ENCODE measurements at places on chromosomes 2 and 18. TPM values are rescaled to one million over a fixed set of nuclear protein-coding genes. Genes with fewer than 3 reads are reported as not detected.

- no peaks in the 10 kb centered on the region for H3K27me3 ChIP-seq
- H3K4me1 ChIP-seq = no peaks in the 10 kb centered on the region
- no peak overlapping the region for H3K27ac ChIP-seq
- peaks cover 63% of the 10 kb centered on the region for H3K36me3 ChIP-seq
- H3K4me3 ChIP-seq = no peak overlapping the region
Observed at GRCh38 chr2:230496891-230497290, 80.9 kb downstream of the SP100 start.

GRCh38 chr18:60358516-60358915 is 14.1 kb downstream of the MC4R start:
- no peak overlapping the region for H3K4me3 ChIP-seq
- DNase-seq = no peak
- no peaks in the 10 kb centered on the region for H3K36me3 ChIP-seq
- H3K4me1 ChIP-seq = no peaks in the 10 kb centered on the region
- H3K27me3 ChIP-seq = no peaks in the 10 kb centered on the region
- H3K27ac ChIP-seq = no peak overlapping the region

DNA sequence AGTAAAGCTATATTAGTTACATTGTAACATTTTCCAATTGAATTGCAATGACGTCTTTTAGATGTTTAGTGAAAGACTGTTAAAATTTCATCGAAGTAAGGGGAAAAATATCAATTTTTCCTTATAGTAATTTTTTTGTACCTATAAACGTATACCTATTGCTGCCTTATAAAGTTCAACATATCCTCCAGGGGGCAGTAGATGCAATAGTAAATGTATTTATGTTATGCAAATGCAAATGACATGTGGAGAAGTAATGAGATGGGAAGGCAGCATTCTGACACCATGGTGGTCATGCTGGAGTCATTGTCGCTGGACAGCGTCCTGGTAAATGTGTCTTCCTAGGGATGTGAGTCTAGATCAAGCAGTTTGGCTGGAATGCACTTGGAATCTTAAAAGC is 38.7 kb downstream of the MSTN start:
- DNase-seq = no peak
- no peaks in the 10 kb centered on the region for H3K4me1 ChIP-seq
- no peak overlapping the region for H3K27ac ChIP-seq
- H3K27me3 ChIP-seq = no peaks in the 10 kb centered on the region
- H3K4me3 ChIP-seq = no peak overlapping the region

- no peaks in the 10 kb centered on the region for H3K27me3 ChIP-seq
- no peak overlapping the region for H3K4me3 ChIP-seq
- DNase-seq = no peak
Observed at GRCh38 chr2:84234103-84234502, 225.0 kb downstream of the SUCLG1 start.

DNA sequence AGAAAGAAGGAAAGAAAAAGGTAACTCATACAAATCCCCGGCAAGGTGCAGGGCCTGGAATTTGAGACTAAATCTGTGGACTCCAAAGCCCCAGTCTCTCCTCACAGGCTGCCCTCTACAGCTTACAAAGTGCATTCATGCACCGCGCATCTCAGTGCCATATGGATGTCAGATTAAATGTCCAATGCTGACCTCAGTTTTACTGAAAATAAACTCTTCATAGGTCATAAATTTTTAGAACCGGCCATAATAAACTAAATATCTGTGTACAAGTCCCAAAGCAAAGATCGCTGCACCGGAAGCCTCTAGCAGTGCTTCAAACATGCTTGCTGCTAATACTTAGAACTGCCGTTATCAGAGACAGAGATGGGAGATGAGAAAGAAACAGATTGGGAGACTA is 17.7 kb downstream of the ST6GAL2 start:
- H3K27me3 ChIP-seq = no peaks in the 10 kb centered on the region
- H3K27ac ChIP-seq = no peak overlapping the region
- no peaks in the 10 kb centered on the region for H3K4me1 ChIP-seq
- no peak overlapping the region for H3K4me3 ChIP-seq

DNA sequence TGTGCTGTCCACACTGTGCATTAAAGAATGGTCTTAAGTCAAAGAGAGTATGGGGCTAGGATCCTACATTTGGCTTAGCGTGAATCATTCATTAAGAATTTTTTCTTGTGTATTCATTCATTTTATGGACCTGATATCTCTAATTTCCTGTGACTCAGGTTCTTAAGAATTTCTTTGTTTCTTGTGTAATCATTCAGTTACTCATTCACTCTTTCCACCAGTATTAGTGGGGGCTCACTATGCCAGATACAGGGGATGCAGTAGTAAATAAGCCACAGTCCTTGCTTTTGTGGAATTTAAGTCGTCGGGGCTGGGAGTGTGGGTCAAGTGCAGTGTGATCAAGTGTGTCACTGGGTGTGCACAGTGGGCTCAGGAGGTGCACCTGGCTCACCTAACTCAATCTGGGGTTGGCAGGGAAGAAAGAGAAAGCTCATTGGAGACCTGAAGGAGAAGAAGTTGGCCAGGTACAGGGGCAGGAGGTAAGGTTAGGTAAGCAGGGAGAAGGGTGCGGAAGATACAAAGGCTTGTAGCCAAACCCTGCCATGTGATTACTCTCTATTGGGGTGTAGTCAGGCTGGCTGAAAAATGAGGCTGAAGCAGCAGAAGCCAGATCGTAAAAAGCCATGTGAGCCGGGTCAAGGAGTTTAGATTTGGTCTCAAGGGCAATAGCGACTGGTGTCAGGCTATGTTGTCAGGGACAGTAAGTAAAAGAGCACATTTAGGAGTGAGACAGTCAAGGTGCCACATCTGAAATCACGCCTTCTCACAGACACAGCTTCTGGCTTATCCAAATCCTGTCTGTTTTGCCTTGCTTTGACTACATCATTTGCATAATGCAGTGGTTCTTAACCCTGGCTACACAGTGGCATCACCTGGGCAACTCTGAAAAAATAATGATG is 67.2 kb downstream of the KCTD1 start:
- H3K27me3 ChIP-seq = no peaks in the 10 kb centered on the region
- peaks cover 6% of the 10 kb centered on the region for H3K4me1 ChIP-seq
- no peak for DNase-seq
- no peak overlapping the region for H3K27ac ChIP-seq
- H3K4me3 ChIP-seq = no peak overlapping the region
- no peaks in the 10 kb centered on the region for H3K36me3 ChIP-seq

GRCh38 chr18:74645679-74646078 is 48.0 kb downstream of the ZNF407 start:
- no peaks in the 10 kb centered on the region for H3K27me3 ChIP-seq
- no peak overlapping the region for H3K27ac ChIP-seq
- no peak overlapping the region for H3K4me3 ChIP-seq
- H3K36me3 ChIP-seq = peaks cover 5% of the 10 kb centered on the region

DNA sequence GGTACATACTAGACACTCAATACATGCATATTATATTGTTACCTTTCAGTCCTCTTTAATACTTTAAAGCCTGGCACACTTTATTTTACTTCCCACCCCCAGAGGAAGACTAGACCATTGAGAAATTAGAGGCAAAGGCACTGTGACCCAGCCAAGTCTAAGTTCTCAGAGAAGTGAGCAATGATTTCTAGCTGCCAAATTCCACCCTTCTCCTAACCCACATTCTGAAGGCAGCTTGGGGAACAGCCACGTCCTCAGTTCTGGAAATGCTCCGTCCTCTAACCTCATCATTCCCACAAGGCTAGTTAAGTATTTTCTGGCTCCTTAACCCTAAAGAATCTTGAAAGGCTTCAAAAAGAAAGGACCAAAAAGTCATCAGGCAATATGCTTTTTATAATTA is 86.6 kb downstream of the COL5A2 start:
- H3K4me1 ChIP-seq = peaks cover 21% of the 10 kb centered on the region
- peak overlapping the region; percentile 45 for H3K27ac ChIP-seq
- H3K4me3 ChIP-seq = no peak overlapping the region
- DNase-seq = no peak
- H3K36me3 ChIP-seq = peaks cover 3% of the 10 kb centered on the region

DNA sequence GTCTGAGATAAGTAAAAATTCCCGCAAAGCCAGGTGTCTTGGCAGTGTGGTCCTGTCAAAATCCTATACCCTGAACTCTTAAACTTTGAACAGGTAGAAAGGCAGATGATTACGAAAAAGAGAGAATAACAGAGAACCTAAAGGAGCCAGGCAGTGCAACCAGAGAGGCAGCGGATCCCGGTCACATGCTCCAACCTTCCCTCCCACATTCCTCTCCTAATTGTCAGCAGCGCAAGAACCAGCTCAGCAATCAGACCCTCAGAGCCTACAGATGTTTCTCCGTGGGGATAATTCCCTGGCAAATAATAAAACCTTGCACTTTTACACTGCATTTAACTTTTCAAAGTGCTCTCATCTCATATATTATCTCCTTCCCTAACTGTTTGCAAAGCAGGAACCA is 124.8 kb downstream of the EPHA4 start:
- H3K36me3 ChIP-seq = peaks cover 6% of the 10 kb centered on the region
- no peak for DNase-seq
- H3K27me3 ChIP-seq = no peaks in the 10 kb centered on the region
- H3K4me3 ChIP-seq = no peak overlapping the region
- H3K4me1 ChIP-seq = peaks cover 28% of the 10 kb centered on the region

DNA sequence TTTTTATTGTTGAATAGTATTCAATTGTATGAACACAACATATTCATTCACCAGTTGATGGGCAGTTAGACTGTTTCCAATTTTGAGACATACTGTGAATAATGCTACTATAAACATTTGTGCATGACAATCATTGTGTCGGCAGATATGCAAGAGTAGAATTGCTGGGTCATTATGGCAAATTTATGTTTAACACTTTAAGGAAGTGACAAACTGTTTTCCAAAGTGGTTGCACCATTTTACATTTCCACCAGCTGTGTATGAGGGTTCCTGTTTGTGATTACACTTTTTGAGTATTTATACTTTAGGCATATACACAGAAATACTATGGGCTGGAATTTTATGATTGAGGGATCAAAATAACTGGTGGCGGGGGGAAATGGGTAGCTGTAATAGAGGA is 61.2 kb downstream of the MAP4K3 start:
- H3K27me3 ChIP-seq = no peaks in the 10 kb centered on the region
- no peak overlapping the region for H3K4me3 ChIP-seq
- peaks cover 22% of the 10 kb centered on the region for H3K4me1 ChIP-seq
- H3K27ac ChIP-seq = no peak overlapping the region
- peaks cover 12% of the 10 kb centered on the region for H3K36me3 ChIP-seq
- no peak for DNase-seq

GRCh38 chr2:209637293-209637692 is 134.3 kb upstream of the UNC80 start:
- no peaks in the 10 kb centered on the region for H3K36me3 ChIP-seq
- no peak overlapping the region for H3K27ac ChIP-seq
- H3K27me3 ChIP-seq = no peaks in the 10 kb centered on the region
- no peak for DNase-seq
- H3K4me3 ChIP-seq = no peak overlapping the region

DNA sequence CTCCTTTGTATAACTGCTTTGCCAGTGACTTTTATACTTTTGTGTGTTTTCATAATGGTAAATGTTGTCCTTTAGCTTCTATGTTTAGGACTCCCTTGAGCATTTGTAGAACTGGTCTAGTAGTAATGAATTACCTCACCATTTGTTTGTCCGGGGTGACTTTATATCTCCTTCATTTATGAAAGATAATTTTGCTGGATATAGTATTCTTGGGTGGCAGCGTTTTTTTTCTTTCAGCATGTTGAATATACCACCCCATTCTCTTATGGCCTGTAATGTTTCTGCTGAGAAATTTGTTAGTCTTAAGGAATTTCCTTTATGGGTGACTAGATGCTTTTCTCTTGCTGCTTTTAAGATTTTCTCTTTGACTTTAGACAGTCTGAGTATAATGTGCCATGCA is 56.0 kb downstream of the GPC1 start:
- no peak overlapping the region for H3K27ac ChIP-seq
- H3K36me3 ChIP-seq = no peaks in the 10 kb centered on the region
- H3K4me3 ChIP-seq = no peak overlapping the region
- no peaks in the 10 kb centered on the region for H3K27me3 ChIP-seq
- no peak for DNase-seq
- no peaks in the 10 kb centered on the region for H3K4me1 ChIP-seq

- no peak overlapping the region for H3K27ac ChIP-seq
- no peaks in the 10 kb centered on the region for H3K36me3 ChIP-seq
- no peak overlapping the region for H3K4me3 ChIP-seq
- peaks cover 14% of the 10 kb centered on the region for H3K4me1 ChIP-seq
- no peak for DNase-seq
Observed at GRCh38 chr18:37254973-37255372, 310.6 kb downstream of the CELF4 start.

MALT1 gene
- total RNA-seq = 33.9 TPM

UGT1A4 gene
- total RNA-seq = 2.6 TPM

FSIP2 gene
- 0.94 TPM for total RNA-seq

GBX2 gene
- not detected for total RNA-seq

EPG5 gene
- total RNA-seq = 39.6 TPM

UGT1A10 gene
- not detected for total RNA-seq

All from suprapubic skin (tissue), 4 donors.